ENCODE measurements at places on chromosomes 12 and 14.
A peak's percentile ranks its signal among the peaks of the same experiment; 100 is the strongest.

GRCh38 chr12:93137656-93138612, 208.8 kb upstream of the EEA1 start:
- peak; percentile 59 for DNase-seq

- DNase-seq = no peak
Measured at GRCh38 chr14:89476354-89476896, 59.4 kb upstream of the FOXN3 start.

DNA sequence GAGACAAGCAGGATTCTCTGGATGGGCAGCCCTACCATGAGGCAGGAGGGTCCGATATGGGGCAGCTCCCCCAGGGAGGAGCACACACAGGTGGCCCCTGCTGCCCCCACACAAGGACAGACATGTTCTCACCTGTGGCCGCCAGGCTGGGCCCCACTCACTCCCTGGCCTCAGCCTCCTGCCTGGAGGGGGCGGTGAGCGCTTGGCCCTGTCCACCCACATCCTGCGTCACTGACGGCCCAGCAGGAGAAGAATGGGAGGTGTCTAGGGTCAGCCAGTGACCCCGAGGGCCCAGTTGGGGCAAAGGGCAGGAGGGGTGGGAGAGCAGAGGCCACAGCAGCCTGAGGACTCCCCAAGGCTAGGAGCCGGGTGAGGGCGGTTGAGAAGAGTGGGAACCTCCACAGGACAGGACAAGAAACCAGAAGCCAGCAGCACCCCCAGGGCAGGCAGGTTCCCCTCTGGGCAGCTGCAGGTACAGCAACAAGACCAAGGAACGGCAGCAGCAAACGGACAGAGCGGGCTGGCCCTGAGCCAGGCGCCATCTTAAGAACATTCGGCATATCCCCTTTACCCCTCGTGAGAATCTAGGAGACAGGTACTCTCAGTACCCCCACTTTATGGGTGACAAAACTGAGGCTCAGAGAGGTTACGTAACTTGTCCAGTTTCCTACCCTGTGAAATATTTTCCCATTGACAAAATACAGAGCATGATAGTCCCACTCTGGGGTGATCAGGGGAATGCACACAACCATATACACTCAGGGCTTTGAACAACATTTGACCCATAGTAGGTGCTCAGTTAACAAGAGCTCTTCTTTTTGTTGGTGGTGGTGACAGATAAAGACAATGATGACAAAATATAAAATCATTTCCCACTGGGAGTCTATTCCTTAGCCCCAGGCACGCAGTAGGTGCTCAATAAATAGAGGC, 74.3 kb downstream of the NCOR2 start:
- no peak for DNase-seq

GRCh38 chr12:28710882-28711281, 438.2 kb upstream of the FAR2 start:
- DNase-seq = peak; percentile 80

- no peak for DNase-seq
Measured at GRCh38 chr12:79302162-79302814, 388.5 kb downstream of the PAWR start.

- DNase-seq = no peak
Measured at GRCh38 chr14:71070169-71070568, 162.9 kb downstream of the PCNX1 start.

DNA sequence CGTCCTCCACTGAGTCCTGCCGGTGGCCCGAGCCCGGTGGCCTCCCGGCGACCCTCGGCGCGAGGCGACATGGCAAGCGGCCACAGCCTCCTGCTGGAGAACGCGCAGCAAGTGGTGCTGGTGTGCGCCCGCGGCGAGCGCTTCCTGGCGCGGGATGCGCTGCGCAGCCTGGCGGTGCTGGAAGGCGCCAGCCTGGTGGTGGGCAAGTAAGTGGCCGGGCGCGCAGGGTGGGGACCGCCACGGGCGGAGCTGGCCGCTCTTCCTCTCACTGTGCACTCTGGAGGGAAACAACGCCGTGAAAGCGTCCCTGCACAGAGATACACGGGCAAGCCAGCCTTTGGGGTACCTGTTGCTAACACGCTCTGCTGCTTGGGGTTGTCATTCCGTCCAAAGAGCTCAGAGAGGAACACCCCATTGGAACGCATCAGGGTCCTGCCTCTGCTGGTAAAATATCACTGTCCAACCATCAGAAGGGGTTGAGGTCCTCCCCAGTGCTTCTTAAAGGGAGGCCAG, at the start of gene AMDHD1:
Gene AMDHD1, plus strand, starts transcription at position 2 of the 513 bp plus-strand sequence. Its CDS starts 68 bp downstream, at position 70.
- peak; percentile 79 for DNase-seq

GRCh38 chr12:92861381-92861780, 67.7 kb downstream of the EEA1 start:
- DNase-seq = no peak

DNA sequence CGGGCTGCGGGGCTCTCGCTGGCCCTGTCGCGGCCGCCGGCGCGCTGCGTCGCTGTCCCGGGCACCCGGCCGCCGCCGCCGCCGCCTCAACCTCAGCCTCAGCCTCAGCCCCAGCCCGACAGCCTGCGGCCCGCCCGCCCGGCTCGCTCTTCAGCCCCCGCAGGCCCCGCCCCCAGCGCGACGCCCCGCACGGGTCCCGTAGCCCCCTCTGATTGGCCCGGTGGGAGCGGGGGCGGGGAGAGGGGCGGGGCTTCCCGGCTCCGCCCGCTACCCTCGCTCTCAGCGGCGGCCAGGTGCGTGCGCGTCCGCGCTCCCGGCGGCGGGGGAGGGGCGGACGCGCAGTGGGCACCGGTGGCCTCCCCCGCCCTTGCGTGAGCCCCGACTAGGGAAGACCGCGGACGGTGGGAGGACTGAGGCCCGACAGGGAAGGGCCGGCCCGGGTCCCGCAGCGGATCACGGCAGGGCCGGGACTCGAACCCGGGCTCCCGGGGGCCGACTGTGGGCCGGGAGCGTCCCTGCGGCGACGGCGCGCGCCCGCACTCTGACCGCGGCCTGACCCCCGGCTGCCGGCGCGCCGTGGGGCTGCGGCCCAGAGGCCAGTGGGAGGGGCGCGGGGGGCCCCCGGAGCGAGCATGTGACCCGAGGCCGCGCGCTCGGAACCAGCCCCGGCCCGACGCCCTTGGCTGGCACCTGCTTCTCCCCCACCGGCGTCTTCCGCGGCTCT, at the start of gene PPP1R13B:
Gene PPP1R13B, minus strand, starts transcription at position 125 of the 724 bp plus-strand sequence. CDS start 268 bp downstream, outside the sequence.
- DNase-seq = peak; percentile 82

DNA sequence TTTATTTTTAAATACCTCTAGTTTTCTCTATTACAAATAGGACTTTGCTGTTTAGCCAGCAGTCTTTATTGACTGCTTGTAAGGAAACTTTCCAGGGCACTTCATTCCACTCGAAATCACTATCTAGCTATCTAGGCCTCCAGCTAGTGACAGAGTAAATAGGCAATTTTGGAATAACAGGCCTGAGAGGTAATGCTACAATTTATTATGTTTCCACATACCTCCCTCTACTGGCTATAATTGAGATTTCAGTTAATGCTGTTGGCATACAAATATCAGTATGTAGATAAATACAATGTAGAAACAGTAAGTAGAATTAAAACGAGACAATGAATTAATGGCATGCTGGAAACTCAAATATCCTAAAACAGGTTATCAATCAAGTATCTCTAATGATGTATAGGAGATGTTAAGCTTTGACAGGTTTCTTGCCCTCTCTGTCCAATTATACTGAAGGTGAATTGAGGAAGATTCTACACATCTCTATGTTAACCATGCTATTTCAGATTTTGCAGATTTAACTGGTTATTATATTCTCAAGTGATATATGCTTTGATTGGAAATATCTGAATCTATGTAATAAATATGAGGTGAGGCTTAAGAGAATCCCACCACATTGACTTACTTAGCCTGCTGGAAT, 7.2 kb downstream of the DTD2 start:
- peak; percentile 35 for DNase-seq

DNA sequence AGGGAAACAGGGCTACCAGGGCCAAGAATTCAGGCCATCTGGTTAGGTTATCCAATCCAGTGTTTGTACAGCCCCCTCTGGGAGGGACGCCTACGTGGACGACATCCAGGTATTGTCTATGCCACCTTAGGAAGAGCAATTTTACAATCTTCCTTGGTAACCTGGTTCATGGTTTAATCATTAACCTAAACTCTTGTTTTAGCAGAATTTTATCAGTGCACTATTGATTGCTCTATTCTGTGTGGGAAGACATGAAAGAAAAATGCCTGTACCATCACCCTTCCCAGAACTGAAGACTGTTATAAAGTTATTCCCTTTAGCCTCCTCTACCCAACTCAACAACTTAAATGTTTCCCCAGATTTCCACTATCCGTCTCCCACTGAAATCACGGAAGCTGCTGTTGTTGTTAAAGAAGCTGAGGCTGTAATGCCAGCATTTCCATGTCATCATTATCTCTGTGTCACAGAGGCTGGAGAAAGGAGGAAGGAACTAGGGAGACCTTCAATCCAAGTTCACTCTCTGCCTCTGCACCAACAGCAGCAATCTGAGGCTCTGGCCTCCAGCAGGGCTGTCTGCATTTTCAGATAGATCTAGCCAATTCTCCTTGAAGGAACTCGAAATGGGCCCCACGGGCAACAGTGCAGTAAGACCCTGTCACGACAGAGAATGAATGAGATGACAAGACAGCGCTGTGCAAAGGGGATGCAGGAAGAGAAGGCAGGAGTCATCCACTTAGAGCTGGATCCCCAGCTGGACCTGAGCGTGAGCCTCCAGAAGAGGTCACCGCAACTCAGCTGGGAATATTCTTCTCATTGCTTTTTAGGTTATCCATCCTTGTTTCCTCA, 183.4 kb upstream of the GZMB start:
- no peak for DNase-seq

DNA sequence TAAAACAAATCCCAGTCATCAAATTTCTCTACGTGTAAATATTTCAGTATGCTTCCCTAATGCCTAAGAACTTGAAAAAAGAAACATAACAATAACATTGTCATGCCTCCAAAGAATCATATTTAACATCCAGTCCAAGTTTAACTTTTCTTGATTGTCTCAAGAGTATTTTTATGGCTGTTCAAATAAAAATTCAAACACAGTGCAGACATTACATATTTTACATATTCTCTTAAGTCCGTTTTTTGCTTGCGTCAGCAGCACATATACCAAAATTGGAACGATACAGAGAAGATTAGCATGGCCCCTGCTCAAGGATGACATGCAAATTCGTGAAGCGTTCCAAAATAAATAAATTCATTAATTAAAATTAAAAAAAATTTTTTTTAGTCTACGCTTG, 23.3 kb upstream of the EEA1 start:
- DNase-seq = no peak

DNA sequence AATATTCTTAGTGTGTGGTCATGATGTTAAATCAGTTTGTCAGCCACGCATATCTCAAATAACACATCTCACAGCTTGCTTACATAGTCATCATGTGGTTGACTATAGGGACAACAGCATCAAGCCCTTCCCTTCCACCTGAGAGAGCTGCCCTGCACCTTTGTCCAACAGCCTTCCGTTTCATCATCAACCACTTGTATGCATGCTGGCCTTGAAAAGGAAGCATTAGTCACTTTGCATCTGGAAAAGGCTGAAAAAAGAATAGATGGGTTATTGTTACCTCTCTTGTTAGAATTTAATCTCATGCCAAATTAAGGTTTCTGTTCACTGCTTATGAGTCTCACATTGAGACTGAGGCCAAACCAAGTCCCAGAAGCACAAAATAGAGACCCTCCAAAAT, 1586.5 kb upstream of the SEL1L start:
- no peak for DNase-seq

DNA sequence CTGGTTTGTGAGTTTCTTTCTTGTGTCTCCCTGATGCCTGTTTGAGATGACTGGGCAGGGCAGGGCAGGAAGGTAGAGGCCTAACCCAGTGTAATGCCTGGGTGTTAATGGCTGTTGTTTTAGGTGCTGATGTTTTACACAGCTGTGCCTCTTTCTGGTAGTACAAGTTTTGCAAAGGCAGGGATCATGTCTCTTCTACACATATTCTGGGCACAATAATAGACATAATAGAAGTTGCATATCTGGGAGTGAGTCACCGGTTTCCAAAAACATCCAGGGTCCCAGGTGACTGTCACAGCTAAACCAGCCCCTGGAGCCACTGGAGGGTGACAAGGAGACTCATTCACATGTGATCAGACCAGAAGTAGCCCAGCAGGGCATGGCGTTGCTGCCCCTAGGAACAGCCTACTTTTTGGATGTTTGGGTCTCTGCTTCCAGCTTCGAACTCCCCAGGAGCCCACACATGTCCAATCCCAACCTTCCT, 18.1 kb downstream of the TPCN1 start:
- no peak for DNase-seq

- no peak for DNase-seq
Measured at GRCh38 chr12:31020385-31021166, 53.1 kb upstream of the DDX11 start.

DNA sequence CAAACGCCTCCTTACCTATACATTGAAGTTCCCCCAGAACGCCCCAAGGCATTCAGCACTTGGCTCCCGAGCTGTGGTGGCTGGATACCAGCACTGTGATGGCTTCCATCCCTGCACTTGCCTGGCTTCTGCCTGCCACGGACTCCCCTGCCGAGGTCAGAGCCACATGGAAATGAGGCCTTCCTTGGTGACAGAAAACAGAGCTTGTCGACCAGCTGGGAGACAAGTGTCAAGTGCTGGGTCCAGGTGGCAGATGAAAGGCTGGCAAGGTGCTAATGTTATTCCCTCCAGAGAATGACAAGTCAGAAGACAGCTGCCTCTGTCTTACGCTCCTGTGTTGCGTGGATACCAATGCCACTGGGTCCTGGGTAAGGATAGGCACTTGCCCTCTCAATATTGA, 26.2 kb upstream of the GNG2 start:
- DNase-seq = no peak

GRCh38 chr12:82870771-82871377, 184.2 kb downstream of the TMTC2 start:
- DNase-seq = no peak

DNA sequence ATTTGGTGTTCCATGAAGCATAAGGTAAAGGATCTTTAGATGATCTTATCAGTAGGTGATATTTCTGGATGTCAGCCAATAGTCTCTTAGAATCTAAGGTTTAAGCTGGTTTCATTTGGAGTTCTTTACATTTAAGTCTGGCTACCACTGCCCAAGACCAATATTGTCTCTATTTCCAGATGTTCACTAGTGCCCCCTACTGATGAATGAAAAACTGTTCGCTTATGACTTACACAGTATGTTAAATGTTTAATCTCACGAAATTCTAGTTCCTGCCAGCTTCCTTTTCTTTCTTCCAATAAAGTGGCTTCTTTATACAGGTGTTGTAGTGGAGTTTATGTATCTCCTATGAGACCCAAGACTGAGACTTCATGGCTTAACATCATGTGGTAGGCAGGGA, 31.8 kb upstream of the MIS18BP1 start:
- DNase-seq = peak; percentile 9

DNA sequence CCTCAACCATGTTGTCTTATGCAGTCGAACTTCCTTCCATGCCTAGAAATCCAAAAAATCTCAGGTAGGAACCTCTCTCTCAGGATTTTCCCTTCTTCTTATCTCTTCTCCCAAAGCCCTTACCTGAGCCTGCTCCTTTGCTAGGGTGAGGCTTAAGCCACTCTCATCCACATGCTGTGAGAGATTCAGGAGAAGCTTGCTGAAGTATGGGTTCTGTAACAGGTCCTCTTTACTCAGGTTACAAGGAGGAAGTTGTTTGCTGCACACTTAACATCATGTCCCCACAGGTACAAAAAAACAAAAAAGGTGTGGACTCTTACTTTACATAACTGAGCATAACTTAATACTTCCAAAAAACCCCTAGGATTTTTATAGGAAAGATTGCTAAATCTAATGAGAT, 4.5 kb downstream of the HAUS4 start:
- no peak for DNase-seq

- no peak for DNase-seq
Measured at GRCh38 chr12:5492562-5492961, 60.7 kb downstream of the NTF3 start.
